ENCODE measurements at places on chromosomes 1 and 21.

GRCh38 chr1:165907256-165907857 is 79.9 kb downstream of the UCK2 start:
- no peak for DNase-seq

DNA sequence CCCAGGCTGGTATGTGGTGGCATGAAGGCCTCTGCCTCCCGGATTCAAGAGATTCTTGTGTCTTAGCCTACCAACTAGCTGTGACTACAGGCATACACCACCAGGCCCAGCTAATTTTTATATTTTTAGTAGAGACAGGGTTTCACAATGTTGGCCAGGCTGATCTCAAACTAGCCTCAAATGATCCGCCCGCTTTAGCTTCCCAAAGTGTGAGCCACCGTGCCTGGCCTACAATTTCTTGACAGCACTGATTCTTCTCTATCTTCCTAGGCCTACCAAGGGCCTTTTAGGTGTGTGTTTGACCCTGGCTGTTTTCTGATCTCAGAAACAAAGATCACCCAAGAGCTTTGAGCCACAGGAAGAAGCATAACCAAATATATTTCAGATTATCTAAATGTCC is 540.8 kb upstream of the ADAMTS5 start:
- DNase-seq = no peak

GRCh38 chr21:28627691-28628090 is 365.0 kb downstream of the LTN1 start:
- DNase-seq = no peak

DNA sequence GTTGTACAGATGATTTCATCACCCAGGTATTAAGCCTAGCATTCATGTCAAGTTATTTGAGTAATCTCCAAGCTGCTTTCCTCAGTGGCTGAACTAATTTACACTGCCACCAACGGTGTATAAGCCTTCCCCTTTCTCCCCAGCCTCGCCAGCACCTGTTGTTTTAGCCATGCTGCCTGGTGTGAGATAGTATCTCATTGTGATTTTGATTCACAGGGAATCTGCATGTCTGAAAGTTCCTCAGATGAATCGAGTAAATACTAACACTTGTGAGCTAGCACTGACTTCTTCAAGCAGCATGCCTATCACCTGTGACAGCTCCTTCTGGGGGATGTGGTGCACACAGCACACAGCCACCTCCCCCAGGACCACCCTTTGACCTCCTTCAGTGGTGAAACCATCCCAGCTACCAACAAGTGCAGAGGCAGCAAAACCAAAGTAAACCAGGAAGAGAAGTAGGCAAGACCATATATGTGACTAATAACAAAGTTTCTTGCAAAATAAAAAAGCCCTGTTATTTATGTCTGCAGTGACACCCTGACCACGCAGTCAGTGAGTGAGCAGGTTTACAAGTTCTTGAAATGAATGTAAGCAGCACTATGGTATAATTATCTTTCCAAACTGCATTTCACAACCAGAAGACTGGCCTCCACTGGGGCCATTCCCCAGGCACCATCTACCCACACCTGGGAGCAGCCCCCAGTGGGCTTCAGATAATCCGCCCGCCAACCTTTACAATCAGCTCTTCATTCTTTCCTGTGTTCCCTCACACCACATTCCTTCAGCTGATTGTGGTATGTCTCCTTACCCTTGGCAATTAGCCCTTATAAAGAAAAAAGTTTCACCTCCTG is 173.8 kb downstream of the ETS2 start:
- no peak for DNase-seq

DNA sequence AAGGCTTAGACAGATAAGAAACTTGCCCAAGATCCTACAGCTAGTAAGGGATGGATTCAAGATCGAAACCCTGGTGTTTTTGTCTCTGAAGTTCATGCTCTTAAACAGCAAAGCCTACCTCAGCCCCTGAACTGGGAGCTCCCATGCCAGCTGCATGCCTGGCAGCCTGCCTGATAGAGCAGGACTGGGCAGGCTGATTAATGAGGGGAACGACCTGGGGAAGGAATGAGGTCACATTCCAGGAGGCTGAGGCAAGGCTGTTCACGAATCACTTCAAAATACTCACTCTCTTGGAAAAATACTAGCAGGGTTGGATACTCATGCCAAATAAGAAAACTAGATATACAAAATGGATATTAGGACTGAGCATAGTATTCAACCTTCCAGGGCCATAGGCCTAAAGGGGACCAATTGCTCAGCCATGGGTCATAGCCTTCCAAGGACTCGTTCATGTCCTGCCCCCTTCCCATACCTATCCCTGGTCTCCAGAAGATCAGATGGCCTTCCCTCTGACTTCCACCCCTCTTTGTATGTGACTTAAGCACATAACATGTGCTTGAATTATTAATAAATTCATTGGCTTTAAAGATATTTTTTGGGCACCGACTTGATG is 15.6 kb upstream of the TACSTD2 start:
- DNase-seq = no peak

DNA sequence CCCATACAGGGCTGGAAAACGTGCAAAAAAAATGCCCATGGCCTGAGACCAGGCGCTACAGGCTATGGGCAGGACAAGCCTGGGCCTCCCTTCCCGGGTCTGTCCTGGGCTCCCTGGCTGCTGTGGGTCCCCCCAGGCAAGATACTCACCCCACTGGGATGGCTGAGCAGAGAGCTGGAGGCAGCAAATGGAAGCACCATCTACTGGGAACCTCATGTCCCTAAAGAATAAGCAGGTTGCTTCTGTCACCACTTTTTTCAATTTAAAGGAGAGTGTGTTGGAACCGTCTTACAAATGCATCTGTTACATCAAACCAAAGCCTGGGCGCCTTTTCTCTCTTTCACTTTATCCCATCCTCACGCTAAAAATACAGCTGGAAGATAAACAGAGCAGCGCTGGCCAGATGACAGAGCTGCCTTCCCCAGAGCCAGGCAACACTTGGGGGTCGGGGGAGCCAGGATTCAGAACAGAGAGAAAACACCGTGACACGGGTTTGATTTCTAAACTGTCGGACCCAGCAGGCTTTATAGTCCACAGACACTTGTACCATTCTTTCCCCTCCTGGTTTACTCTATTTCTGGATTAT is 262.1 kb upstream of the VAMP3 start:
- no peak for DNase-seq

DNA sequence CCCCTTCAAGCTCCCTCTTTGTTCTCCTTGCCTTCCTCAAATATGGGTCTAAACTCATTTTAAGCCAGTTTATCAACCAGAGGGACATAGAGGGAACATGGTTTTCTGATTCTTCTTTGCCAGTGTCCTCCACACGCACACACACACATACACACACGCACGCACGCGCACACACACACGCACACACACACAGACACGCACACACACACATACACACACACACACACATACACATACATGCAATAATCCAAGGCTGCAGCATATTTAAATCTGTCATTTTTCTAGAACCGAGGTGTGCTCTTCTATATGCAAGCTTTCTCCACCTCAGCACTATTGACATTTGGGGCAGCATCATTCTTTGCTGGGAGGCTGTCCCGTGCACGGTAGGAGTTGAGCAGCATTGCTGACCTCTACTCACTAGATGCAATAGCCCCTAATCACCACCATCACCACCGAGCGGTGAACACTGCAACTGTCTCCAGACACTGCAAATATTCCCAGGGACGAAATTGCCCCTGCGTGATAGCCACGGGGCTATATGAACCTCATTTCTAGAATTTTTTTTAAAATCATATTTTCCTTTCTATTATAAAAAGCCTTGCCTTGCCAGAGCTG is 8.0 kb downstream of the TNFRSF9 start:
- DNase-seq = no peak

GRCh38 chr1:211577819-211578639 is 932 bp downstream of the SLC30A1 start:
- DNase-seq = peak; percentile 76
